ENCODE measurements at places on chromosomes 11 and 22.

- DNase-seq = no peak
These were observed 9.6 kb downstream of the OR52N2 start for GRCh38 chr11:5818245-5818886.

- no peak for DNase-seq
These were observed 308.4 kb downstream of the BRD1 start for GRCh38 chr22:49519117-49519737.

DNA sequence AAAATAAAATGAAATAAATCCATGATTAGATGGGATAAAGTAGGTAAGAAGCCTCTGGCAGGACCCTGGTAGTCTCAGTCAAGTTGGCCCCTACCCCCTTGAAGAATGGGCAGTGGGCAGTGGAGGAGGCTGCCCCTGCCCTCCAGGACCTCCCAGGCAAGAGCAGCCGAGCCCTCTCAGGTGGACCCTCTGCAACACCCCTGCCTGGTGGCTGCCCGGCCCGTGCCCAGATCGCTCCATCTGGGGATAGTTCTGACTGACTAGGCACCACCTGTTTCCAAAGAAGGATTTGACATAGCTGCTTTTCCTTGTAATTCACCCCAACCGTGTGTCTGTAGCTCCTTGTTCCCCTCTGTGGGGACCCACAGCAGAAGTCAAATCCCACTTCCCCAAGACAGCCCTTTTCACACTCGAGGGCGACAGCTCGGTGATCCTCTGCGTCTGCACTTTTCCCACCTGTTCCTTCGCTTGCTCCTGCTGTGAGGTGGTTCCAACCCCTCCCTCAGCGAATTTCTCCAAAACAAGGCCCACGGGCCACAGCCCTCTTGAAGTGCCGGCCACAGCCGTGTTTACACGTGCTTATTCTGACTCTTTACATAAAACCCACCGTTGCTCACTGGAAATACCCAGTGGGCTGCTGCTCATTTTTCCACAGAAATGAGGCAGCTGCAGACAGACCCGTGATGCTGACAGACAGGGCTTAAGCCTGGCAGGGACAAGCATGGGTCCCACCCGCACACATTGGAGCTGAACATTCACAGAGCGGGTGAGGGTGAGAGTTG is 5.5 kb upstream of the TMPRSS13 start:
- no peak for DNase-seq

- no peak for DNase-seq
These were observed 120.9 kb downstream of the ME3 start for GRCh38 chr11:86551288-86552092.
